ENCODE measurements at places on chromosomes 7 and 10.
A peak's percentile ranks its signal among the peaks of the same experiment; 100 is the strongest.

DNA sequence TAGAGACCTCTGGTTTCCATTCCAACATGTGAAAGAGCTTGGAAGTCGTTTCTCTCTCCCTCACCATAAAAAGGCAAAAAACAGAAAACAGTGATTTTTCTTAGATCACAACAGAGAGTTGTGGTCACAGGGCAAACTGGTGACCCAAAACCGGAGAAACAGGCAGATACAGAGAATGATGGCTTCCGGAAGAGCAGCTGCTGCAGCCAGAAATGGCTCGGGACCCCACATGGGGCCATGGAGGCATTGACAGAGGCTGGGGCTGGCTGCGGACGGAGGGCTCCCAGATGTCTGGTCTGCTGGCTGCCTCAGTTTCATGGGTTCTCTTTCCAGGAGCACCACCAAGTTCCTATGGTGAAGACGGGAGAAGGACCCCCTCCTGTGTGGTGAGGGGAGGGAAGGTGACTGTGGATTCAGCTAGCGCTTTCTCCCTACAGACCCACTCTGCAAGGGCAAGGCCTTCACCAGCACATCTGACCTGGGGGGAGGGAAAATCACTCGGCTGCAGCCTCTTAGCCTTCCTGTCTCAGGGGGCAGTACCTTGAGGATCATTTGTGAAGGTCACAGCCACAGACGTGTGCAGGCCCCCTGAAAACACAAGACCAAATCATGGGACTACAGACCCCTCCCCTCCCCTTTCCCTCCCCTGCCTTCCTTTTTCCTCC, 81.4 kb downstream of the WDR37 start:
- DNase-seq, result no peak

GRCh38 chr10:19652750-19653149, 163.5 kb upstream of the PLXDC2 start:
- DNase-seq, result no peak

- peak; percentile 26 for DNase-seq
These were observed 42.2 kb downstream of the ACSM6 start for GRCh38 chr10:95236068-95236903.

DNA sequence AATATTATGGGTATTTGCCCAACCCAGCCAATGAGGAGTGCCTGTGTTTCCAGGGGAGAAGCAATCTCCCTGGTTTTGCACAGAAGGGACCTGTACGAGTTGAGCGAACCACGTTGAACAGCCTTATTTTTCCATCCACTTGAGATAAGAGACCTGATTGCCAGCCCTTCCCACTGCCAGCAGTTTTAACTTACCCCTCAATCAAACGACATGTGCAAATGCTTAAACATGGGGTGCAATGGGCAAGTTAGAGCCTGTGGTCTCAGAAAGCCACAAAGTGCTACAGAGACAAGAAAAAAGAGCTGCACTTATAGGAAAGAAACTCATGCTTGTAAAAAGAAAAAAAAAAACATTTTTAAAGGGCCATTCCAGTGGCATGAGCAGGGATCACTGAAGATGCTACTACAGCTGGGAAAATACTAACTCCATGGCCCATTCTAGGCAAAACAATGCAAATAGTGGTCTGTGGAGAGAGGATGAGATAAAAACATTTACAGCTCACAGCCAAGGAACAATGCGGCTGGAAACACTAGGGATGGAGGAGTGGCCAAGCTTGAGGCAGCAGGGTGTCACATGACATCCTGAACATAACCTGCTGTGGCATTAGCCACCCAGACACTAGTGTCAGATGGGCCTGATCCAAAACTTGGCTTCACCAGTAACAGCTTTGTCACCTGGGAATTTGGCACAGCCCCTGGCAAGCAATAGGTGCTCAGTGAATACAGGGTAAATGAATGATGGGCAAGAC, 162.8 kb downstream of the ELMO1 start:
- DNase-seq, result peak; percentile 18

DNA sequence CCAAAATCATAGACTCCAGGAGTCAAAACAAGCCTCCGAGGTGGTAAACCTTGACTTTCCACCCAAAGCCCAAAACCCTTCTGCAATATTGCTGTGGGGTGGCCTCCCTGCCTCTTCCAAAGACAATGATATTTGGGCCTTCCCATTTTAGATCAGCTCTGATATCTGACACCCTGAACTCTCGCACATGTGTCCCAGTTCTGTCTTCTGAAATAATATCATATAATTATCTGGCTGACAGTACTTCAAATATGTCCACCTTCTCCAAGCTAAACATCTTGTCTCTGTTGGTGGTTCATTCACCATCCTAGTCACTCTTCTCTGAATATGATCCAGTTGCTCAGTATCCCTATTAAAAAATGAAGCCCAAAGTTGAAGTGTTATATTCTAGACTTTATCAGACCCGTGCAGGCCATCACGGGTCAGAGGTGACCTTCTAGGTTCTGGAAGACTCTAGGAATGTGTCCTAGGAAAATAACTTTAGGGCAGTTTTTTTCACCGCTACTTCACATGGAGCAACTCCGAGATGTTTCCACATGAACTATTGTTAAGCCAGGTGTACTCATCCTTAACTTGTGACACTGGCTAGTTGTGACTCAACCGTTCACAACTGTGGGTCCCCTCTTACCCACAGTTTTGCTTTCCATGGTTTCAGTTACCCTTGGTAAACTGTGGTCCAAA, 6.3 kb downstream of the TECTB start:
- DNase-seq, result no peak

GRCh38 chr10:14560274-14560673, 214.4 kb downstream of the FAM107B start:
- peak; percentile 94 for DNase-seq

DNA sequence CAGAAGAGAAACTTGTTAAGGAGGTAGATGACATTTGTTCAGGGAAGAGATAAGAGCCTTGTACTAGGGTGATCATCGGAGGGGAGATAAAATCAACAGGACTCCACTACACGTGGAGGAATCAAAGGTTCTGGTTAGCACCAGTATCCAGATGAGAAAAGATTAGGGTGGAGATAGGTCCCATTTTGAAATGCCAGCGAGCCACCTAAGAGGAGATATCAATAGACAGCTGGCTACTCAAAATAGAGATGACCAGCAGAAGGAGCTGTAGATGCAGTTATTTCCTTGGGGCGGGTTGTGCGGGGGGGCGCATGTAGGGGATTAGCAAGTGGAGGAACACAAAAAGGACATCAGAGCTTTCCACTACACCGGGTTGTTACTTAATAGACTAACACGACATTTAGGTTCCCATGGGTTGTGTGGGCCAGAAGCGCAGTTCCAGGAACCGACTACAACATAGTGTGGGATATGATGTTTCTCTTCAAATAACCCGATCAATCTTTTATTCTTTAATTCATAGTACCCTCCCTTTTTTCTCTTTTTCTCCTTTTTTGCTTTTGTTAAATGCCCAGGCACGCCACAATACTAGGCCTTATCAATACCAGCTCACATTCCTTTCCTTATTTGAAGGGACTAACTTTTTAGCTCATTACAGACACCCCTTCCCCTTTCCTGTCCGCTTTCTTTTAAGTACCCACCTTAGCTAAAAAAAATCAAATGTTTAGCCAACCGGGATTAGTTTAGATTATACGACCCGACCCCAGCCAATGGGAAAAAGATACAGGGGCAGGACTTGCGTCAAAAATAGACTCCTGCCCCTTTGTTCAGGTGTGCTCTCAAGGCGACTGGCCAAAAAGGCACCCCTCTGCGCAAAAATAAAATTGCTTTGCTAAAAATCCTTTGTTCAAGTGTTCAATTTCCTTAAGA, 2.0 kb upstream of the KIF11 start:
- peak; percentile 18 for DNase-seq

GRCh38 chr7:149196151-149196704, 882 bp downstream of the ZNF282 start:
- DNase-seq, result peak; percentile 17

- DNase-seq, result no peak
These were observed 17.7 kb upstream of the TARP start for GRCh38 chr7:38291117-38291647.

GRCh38 chr7:1665549-1666316, 4.3 kb upstream of the ELFN1 start:
- peak; percentile 8 for DNase-seq

GRCh38 chr10:68010426-68010940, 64.6 kb downstream of the HERC4 start:
- no peak for DNase-seq

GRCh38 chr10:115659616-115660015, 566.5 kb downstream of the ATRNL1 start:
- DNase-seq, result no peak

- no peak for DNase-seq
These were observed 180.2 kb downstream of the PRKCQ start for GRCh38 chr10:6399879-6400278.

DNA sequence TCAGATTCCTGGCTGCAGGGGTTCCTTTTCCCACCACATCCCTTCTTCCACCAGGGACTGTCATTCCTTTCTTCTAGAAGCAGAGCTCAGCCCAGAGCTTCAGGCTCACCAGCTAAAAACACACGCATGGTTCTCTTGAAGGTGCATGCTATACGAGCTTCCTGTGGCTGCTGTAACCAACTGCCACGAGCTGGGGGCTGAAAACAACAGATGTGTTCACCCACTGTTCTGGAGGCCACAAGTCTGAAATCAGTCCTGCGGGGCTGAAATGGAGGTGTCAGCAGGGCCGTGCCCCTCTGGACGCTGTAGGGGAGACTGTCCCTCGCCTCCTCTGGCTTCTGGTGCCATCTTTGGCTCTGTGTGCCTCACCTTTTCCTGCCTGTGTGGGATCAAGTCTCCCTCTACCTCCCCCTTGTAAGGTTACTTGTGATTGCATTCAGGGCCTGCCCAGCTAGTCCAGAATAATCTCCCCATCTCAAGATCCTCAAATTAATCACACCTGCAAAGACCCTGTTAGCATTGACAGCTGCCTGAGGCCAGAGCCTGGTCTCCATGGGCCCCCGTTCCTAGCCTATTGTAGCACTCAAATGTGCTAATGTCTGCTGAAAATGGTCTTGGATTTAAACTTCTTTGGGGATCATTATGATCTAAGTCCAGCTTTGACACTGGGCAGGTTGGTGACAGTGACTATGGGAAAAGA, 13.7 kb downstream of the RAB19 start:
- DNase-seq, result no peak

DNA sequence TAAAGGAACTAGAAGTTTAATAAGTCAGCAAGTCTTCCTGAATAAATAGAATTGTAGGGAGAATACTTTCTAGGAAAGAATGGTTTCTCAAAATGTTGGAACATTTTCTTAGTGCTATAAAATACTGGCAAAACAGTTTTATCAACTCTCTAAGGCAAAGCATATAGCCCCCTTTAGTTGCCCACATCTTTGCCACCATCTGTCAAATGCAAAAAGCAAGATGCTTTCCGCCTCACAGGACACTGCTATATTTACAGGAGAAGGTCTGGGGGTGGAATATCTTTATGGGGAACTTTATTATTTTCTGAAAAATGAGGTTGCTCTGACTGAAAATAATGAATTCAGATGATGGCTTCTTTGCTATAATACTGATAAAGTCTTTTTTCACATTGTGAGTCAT, 78.3 kb downstream of the SVOPL start:
- DNase-seq, result no peak

- no peak for DNase-seq
These were observed 788 bp upstream of the CACNA2D1 start for GRCh38 chr7:82444220-82444909.

DNA sequence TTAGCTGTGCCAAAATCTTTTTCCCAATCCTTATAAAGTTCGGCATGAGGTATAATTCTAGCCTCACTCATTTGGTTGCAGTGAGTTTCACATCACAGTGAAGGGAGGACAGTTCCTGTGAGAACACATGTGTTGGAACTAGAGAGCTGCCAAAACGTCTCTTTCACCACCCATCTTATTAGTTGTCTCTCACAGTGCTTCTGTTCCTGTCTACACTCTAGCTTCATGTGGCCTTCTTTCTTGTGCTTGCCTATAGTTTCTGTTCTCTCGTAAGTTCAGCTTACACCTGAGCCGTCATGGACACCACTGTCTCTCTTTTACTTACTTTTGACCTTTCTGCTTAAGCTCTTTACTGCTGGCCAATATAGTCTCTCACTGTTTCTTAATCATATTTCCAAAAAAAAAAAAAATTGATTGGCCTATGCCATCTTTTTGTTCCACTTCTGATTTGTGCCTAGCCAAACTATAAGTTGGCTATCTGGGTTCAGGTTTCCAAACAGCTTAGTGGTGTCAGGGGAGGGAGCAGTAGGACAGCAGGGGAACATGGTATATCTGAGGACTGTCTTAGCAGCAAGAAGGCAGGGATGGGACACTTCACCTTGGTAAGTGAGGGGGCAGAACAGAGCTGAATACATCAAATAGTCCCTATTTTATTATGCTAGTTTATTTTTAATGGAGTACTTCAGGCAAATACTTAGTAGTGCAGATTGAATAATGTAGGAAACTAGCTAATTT, 38.0 kb downstream of the ZNRF2 start:
- peak; percentile 40 for DNase-seq

- no peak for DNase-seq
These were observed 714.8 kb upstream of the GALNT17 start for GRCh38 chr7:70416986-70417655.

DNA sequence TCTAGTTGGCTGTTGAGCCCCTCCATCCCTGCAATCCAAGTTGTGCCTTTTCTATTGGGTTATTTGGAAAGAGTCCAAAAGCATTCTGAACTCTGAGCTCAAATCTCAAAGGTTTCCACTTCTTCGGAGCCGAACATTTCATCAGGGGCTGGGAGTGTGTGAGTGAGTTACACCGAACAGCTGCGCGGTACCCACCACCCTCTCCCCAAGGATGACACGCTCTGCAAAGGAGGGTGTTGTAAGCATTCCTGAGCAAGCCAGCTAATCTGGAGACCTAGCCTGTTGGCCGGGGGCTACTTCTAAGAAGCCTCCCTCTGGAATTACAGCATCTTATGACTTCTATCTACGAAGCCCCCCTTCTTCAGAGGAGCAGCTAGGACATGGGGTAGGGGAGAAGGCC, 270.5 kb downstream of the CREB5 start:
- no peak for DNase-seq

GRCh38 chr10:102191956-102192355, 34.1 kb upstream of the ELOVL3 start:
- DNase-seq, result no peak

DNA sequence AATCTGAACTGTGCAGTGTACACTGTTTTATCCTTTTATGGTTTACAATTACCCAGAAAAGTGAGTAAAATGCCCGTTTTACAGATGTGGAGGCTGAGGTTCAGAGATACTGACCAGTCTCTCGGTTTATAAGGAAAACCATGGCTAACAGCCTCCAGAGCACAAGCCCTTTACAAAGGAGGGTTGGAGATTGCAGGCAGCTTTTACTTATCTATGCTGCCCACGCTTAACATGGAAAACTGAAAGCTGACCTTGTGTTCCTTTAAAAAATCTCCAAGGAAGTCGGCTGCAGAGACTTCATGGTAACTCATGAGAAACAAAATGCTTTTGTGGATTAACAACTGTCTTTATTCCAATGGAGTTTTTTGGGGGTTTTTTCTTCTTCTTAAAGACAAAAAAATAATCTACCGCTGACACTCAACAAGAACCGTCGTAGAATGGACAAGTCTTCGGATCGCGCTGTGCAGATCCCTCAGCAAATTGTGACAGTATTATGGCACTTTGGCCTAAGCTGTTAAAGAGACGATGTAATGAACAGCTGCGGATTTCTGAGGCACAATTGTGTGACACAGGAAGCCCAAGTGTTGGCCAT, 654 bp upstream of the SLF2 start:
- no peak for DNase-seq
